ENCODE measurements at places on chromosomes 13 and 19.

DNA sequence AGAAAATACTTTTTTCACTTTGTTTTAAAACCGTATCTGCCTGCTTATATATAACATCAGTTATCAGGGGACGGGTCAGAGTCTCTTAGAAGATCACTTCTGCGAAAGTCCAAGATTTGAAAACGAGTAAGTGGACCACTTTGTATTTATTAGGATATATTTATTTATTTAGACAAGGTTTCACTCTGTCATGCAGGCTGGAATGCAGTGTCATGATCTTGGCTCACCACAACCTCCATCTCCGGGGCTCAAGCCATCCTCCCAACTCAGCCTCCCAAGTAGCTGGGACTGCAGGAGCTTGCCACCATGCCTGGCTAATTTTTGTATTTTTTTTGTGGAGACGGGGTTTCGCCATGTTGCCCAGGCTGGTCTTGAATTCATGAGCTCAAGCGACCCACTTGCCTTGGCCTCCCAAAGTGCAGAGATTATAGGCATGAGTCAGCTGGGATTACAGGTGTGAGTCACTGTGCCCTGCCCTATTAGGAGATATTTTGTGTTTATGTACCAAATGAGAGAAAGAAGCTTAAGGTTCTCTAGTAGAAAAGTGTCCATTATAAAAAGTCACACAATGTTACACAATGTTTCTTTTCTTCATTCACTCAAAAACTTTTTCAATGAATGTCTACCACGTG lies 39.5 kb downstream of the RASL11A start:
- no peak for DNase-seq

GRCh38 chr19:54319049-54319448 lies 6.1 kb upstream of the LILRA5 start:
- no peak for DNase-seq

DNA sequence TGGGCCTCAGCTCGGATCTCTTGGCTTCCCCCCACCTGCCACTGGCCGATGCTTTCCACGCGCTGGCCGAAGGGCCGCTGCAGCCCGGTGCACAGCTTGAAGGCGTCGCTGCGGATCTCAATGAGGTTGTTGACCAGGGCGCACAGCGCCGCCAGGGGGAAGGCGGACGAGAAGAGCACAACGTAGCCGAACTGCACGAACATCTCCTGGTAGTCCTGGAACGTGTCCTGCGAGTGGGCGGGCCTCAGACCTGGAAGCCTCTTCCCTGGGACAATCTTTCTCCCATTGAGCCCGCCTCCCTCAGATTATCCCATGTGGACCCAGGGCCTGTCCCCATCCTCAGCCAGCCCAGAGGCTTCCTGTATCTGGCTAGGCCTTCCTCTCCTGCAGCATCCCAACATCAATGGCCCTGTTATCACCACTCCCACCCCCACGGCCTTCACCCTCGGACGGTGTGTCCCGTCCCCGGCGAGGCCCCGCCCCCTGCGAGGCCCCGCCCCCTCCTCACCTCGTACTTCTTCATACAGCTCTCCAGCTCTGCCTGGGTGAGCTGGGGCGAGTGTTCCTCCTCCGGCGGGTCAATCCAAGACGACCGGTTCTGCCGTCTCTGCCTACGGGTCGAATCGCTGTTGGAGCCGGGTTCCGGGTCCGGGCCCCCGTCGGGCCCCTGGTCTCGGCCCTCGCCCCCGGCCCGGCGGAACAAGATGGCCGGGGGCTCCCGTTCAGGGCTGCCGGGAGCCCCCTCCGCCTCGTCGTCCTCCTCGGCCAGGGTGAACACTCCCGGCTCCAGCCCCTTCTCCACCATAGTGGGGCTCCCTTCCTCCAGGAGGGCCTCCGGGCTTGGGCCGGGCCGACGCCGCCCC lies 6.8 kb downstream of the ANO8 start:
- no peak for DNase-seq

DNA sequence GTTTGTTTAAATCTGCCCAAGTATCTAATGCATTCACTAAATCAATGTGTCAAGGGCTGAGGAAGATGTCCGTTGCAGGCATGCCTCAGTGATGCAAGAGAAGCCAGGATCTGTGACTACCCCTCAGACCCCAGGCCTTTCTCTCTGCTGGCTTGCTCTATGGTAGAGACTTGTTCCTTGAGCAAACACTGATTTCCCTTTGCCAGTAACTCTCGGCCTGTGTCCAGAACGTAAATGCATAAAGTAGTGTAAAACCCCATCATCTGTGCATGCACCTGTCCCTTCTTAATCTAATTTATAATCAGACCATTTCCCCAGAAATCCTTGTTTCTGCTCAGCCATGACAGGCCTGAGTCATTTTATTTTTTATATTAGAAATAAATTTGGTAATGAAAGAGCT lies 28.7 kb upstream of the FRY start:
- no peak for DNase-seq

DNA sequence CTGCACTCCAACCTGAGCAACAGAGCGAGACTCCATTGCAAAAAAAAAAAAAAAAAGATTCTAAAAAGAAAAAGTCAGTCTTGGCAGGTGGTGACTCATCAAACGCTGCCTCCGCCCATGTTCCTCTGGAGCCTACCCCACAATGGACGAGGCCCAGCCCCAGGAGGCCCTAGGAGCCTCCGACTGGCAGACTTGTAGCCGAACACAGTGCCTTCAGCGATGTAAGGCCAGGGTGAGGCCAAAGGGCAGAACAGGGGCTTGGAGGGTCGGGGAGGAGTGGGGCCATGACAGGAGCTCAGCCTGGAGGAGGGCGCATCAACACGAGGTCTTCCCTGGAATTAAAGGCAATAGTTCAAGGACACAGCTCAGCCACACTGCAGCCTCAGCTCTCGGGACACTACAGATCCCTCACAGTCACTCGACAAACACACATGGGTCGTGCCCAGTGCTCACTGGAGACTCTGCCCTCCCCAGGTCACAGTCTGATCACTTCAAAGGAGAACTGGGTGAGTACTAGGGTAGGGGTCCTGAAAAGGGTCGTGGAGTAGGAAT lies 5.1 kb downstream of the USE1 start:
- DNase-seq = peak; percentile 32
